NCI-H510A (cell line): ENCODE measurements at places on chromosomes 12 and 14.

GRCh38 chr12:16972923-16973770 lies 367.2 kb upstream of the LMO3 start:
- no peak for DNase-seq

DNA sequence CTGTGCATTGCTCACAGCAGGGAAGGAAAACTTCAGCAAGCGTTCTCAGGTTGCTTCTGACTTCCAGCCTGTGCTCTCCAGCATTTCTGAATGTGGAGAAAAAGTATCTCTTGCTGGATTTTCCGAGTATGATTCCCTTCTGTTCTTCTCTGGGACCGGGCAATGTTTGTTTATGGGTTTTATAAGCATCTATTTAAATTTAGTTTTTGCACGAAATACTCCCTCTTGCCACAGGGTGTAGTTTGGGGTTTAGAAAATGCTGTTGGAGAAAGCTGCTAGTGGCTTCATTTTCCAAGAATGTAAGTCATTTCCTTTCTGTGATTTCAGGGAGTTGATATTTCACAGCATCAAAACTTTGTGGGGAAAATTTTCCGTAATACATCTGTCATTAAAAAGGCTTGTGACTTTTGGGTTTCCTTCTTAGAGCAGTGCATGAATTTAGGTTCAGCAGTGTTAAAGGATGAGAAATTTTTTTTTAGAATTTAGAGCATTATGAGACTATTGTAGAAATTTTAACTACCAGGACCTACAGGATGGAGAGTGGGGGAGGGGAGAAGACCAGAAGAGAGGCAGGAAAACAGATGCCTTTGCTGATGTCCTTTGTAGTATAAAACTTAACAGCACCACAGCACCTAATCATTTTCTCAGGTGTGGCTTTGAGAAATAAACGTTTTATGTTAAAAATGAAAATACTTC lies 1.5 kb downstream of the FRMD6 start:
- no peak for DNase-seq

DNA sequence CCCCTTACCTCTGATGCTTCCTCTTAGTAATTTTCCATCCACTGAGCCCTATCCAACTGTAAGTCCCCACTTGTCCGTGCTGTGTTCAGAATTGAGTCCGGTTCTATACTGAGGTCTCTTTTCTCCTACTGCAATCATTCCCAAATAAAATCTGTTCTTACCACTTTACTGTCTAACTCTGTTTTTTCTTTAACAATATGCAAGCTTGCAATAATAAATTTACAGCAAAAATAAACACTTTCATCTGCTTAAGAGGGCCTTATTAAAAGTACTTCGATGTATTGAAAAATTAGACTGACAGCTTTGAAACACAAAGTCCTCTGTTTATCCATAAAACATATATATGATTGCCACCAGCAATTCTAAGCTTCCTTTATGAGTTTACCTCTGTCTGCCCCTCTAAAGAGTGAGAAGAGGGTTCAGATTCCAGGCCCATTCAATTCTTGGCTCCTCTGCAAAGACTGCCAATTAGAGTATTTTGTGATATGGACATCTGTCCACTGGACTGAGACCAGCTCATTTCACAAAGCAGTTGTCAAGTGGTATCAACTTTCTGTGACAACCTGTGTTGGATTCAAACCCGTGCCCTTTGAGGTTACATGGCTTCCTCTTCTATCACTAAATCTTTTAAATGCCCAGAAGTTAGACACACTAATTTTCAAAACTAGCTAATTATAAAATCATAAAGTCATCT lies 39.9 kb upstream of the G2E3 start:
- no peak for DNase-seq

DNA sequence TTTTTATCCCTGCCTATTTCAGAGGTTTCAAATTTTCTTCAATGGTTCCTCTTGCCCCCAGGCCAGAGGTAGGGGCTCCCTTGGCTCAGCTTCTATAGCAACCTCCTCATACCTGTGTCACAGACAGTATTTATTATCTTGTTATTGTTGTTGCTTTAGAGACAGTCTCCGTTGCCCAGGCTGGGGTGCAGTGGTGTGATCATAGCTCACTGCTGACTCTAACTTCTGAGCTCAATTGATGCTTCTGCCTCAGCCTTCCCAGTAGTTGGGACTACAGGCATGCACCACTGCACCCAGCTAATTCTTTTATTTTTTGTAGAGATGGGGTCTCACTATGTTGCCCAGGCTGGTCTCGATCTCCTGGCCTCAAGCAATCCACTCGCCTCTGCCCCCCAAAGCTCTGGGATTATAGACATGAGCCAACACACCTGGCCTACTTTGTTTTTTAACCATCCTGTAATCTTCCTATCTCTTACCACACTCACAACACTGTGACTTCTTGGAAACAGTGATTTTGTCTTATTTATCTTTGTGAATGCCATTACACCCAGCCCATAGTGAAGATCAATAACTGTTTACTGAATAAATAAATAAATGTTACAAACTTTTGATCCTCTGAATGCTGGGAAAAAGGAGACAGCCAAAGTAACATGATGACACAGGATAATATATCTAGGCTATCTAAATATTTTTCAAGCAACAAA lies 95.9 kb downstream of the PHLDA1 start:
- DNase-seq: no peak

- no peak for DNase-seq
Measured at GRCh38 chr14:22554498-22555383, 34.3 kb downstream of the DAD1 start.

DNA sequence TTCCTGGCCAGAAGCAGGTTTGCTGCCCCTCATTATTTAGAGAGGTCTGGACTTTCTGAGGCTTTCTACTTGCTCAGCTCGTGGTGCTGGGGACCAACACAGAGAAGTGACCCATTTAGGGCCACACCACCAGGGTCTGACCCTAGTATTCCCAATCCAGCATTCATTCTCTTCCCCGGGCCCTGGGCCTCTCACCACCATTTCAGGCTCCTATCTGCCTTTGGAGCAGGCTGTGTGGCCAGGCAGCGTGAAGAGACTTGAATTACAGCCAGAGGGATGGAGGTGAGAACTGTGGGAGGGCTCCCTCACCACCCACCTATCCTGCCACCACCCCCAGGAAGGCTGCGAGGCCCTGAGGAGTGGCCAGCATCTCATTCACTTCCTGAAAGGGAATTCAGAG lies 24.6 kb downstream of the FAM222A start:
- no peak for DNase-seq

DNA sequence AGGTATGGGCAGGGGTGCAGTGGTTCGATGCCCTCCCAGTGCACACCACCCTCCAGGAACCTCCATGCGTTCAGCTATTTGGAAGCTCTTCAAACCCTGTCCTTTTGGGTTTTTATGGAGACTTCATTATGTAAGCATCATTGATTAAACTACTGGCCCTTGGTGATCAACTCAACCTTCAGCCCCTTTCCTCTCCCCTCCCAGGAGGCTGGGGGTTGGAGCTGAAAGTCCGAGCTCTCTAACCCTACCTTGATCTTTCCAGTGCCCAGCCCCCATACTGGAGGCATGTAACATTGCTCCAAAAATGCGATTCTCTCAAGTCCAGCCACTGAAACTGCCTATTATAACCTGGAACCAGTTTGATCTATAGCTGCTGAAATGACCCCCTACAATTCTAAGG lies 188.1 kb downstream of the IPO8 start:
- no peak for DNase-seq

GRCh38 chr12:83865431-83865830 lies 1047.2 kb downstream of the SLC6A15 start:
- DNase-seq: no peak

DNA sequence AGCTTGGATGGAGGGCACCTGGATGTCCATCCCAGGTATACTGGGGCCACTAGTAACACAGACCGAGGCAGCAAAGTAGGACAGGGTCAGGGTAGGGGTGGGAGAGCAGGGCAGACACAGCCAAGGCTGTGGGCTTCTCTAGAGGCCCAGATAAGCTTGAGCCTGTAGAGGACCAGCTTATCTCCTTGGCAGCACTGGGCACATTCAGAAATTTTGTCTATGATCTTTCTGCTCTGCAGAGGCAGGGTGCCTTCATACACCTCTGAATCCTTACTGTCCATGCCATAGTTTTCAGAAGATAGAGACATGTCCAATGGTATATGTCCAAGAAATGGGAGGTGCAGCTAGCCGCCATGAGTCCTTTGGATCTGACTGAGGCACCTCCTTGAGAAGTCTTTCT lies 26.4 kb upstream of the USP15 start:
- no peak for DNase-seq

- no peak for DNase-seq
Measured at GRCh38 chr14:54537651-54538050, 27.9 kb downstream of the CGRRF1 start.

GRCh38 chr14:37901978-37902377 lies 305.7 kb upstream of the SSTR1 start:
- DNase-seq: no peak

GRCh38 chr12:45655186-45655585 lies 74.3 kb upstream of the ARID2 start:
- DNase-seq: peak; percentile 30

DNA sequence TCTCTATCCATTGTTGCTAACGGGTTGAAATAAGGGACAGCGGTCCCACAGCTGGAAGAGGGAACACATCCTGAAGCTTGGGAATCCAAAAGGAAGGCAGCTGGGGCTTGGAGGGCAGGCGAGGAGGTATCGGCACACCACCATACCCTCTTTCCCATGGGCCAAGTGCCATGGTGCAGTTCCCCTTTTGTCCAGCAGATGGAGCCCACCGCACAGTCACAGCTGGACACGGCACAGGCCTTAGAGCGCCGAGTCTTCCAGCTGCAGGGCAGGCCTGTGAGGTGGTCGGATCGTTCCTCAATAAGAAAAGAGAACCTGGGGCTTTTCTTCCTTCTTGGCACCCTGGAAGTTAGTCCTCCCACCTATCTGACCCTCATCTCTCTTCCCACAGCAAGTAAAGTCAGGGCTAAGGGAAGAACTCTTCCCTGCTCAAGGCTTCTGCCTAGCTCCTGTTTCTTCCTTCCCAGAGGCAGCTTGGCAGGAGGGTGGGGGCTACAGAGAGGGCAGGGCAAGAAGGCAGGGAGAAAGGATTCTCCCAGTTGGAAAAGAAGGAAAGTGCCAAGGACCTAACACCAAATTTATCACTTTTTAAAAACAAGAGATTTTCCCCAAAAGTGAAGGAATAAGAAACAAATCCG lies 8.6 kb downstream of the PPP1R1A start:
- DNase-seq: no peak

DNA sequence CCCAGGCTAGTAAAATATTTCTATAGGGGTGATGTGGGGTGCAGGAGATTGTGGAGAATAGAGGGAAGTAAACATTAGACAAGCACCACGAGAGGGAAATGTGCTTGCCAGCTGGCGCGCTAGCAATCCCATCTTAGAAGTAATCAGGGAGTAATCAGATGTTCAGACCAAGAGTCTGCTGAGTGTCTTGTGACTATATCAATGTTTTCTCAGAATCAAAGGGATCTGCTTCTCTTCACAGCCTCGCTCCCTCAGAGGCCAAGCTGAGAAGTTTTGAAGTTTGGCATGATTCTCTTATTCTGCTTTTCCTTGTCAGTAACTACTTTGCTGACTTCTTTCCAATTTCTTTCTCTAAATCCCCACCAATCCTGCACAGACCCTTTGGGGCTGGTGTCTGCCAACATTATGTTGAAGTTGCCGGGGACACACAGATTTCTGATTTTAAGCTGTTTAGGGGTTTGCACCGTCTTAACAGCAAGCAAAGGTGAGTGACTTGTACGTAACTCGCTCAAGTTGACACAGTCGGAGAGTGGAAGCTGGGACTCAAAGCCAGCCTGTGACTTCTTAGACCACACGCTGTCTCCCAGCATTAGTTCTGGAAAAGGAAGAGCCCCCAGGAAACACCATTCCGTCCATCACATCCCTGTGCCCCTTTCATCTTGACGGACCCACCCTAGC lies 22.0 kb upstream of the TSPAN9 start:
- no peak for DNase-seq

DNA sequence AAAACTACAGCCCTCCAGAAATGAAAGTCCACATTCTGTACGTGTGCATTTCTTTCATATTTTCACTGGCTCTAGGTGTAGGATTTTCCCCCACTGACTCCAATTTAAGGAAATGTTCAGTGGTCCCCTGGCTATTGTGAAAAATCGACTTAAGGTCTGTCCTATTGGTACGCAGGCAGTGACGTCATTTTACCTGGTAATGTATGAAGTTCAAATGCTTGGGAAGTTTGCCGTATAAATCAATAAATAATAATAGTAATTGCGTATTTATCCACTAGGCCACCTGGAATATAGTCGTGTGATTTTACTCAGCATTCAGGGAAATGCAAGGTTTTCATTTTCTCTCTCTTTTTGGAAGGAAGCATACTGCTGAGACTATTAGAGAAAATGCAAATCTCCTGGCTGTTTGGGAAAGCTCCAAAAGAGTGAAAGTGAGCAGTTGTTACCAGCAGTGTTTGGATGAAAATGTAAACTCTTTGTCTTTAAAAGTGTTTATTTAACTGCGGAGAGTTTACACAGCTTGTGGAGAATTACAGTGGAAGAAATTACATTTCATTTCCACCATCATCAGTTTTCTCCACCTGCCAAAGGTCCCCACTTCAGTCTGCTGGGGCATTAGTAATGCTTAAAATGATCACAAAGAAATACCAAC lies 107.0 kb downstream of the EXOC5 start:
- no peak for DNase-seq

- DNase-seq: no peak
Measured at GRCh38 chr12:83629931-83630330, 943.2 kb downstream of the TMTC2 start.

- DNase-seq: no peak
Measured at GRCh38 chr12:93902736-93903562, 225.8 kb downstream of the CRADD start.

DNA sequence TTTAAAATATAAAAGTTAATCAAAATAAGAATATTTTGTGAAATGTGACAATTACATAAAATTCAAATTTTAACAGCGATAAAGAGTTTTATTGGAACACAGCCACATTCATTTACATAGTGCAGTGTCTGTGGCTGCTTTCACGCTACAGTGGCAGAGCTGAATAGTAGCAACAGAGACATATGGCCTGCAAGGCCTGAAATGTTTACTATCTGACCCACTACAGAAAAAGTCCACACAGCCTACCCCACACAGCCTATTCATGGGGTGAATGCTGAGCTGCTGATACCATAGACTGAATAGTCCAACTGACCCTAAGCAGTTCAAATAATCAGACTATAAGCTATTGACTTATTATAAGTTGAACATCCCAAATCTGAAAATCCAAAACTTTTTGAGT lies 13.2 kb downstream of the GNS start:
- no peak for DNase-seq

DNA sequence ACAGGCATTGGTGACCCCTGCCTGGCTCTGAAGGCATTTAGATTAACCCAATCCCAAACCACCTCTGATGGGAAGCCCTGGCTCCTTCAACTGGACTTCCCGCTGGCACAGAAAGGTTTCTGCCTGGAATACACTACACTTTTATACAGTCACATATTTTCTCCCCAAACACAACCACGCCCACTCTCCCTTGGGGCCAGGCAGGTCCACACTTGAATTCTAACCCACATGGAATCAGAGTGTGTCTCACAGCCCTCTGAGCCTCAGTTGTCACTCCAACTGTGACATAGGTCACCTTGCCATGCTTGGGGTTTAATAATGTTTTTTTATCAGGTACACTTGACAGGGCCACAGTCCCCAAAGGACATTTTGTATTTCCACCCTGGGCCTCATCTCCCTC lies 368.6 kb downstream of the BCL11B start:
- DNase-seq: no peak

- peak; percentile 52 for DNase-seq
Measured at GRCh38 chr14:35406506-35407305, 2.2 kb upstream of the NFKBIA start.

GRCh38 chr12:53599579-53599978 lies 26.6 kb downstream of the ATF7 start:
- no peak for DNase-seq
